Lung (tissue), 17 donors: ENCODE measurements at places on chromosomes 2 and 18.

DNA sequence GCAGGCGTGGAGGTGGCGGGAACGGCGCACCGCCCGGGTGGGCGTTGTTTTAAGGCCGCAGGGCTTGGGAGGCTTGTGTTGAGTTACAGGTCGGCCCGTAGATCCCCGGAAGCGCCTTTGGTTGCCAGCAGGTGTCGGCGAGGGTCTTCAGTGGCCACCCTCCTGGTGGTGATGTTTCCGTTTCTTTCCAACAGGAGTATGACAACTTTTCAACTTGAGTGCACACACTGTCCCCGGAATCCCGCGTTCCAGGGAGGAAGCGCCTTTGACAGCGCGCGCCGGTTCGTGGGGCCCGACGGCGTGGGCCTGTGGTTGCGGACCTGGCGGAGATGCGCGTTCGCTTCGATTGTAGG is 1.0 kb upstream of the HDAC4 start:
- H3K27ac ChIP-seq, result peak overlapping the region; percentile 100
- H3K4me1 ChIP-seq, result no peaks in the 10 kb centered on the region
- no peaks in the 10 kb centered on the region for H3K36me3 ChIP-seq

GRCh38 chr2:12717191-12718014 is 667 bp downstream of the TRIB2 start:
- peak overlapping the region; percentile 90 for H3K27ac ChIP-seq
- peaks cover 32% of the 10 kb centered on the region for H3K4me1 ChIP-seq
- peak overlapping the region; percentile 80 for H3K4me3 ChIP-seq
- H3K36me3 ChIP-seq, result no peaks in the 10 kb centered on the region

DNA sequence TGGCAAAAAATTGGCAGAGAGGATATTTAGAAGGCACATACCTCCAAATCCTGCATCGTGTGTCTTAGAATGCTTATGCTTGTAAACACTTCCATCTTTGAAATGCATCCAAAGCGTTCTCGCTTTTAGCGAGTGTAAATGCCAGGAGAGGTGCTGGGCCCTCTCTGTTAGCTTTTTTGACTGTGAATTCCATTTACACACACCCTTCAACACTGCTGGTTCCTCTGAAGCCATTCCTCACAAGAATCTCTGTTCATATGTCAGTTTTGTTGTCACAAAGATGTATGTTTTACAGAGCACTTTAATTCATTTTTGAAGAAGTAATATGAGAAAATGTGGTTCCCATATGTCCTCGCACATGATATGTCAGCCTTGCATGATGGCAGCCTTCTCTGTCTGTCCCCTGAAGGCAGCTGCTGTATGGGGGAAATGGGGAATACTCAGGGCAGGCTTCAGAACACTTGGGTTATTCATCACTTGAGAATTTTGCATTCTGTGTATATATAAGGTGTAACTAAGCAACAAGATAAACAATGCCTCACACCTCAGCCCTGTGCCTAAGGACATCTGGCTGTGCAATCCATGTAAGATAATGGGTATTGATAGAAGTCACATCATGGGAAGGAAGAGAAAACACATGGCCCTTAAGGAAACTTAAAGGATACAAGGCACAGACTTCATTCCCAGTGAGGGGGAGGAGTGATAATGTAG is 52.3 kb downstream of the RAB27B start:
- no peaks in the 10 kb centered on the region for H3K27me3 ChIP-seq
- H3K4me3 ChIP-seq, result no peak overlapping the region
- no peaks in the 10 kb centered on the region for H3K4me1 ChIP-seq
- DNase-seq, result no peak

DNA sequence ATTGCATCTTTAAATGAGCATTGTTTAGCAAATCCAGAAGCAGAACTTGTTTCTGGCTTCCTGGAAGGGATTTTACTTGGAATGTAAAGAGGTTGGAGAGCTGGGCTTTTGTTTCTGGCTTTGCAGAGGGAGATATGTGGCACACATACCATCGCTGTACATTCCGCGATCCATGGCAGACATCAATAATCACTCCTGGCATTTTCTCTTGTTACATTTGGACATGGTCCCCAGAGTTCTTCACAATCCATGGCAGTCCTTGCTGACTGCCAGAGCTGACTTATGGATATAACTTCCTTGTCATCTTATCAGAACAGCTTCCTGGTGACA is 445.6 kb upstream of the SPRED2 start:
- no peaks in the 10 kb centered on the region for H3K27me3 ChIP-seq
- no peak overlapping the region for H3K27ac ChIP-seq
- no peak overlapping the region for H3K4me3 ChIP-seq
- no peaks in the 10 kb centered on the region for H3K36me3 ChIP-seq
- H3K4me1 ChIP-seq, result no peaks in the 10 kb centered on the region
- peak; percentile 40 for DNase-seq

DNA sequence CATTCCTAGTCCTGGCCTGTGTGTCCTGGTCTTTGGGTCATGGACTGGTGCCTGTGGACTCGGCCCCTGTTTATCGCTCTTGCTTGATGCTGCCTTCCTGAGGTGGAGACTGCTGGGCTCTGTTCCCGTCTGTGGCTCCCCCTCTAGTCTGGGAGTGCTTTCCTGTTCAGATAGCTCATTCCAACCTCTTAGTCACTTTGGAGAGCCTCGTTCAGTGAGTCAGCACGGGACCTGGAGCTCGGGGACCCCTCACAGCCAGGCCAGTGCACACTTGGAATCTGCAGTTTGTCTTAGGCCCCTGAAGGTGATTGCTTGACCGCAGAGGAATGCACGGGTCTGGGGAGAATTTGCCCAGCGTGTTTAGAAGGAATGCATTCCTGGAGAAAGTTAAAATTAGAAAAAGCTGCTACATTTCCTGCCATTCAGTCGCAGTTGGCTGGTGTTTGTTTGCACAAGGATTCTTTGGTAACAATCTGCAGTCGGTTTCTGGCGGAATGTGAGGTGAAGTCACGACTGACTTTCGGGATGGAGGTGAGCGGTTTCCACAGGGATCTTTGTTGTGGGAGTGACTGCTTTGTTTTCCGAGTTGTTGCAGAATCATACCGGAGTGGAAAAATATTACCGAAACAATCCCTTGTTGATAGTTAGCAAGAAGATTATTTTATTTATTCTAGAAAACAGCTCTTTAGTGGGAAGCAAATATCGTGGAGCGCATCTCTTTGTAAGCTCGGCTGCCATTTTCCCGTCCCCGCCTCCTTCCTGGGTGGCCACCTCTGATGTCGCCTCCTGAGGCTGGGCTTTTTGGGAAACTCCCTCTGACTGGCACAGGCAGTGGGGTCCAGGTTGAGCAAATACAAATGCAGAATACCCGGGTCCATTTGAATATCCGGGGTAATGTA is 29.6 kb downstream of the SH3BP4 start:
- no peaks in the 10 kb centered on the region for H3K27me3 ChIP-seq
- H3K4me3 ChIP-seq, result no peak overlapping the region
- H3K27ac ChIP-seq, result peak overlapping the region; percentile 90
- DNase-seq, result peak; percentile 76

- no peak overlapping the region for H3K27ac ChIP-seq
- no peak overlapping the region for H3K4me3 ChIP-seq
- H3K36me3 ChIP-seq, result peaks cover 6% of the 10 kb centered on the region
- H3K27me3 ChIP-seq, result no peaks in the 10 kb centered on the region
- no peak for DNase-seq
These were observed 24.8 kb upstream of the KIDINS220 start for GRCh38 chr2:8862230-8862629.

DNA sequence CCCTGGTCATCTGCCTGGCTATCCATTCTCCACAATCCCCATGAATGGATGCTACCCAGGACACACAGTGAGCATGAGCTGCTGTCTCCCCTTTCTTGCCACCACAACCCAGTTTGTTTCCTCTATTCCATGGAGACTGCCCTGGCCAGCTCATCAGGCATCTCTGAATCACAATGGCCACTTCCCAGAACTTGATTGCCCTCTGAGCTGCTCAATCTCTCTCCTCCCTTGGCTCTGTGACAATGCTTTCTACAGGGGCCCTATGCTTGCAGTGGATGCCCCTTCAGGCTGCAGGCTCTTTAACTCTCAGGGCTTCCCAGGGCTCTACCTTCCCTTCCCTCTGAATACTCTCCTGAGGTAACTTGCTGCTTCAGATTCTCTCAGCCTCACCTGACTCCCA is 14.4 kb upstream of the SLC4A5 start:
- no peak overlapping the region for H3K27ac ChIP-seq
- H3K4me1 ChIP-seq, result no peaks in the 10 kb centered on the region
- H3K27me3 ChIP-seq, result no peaks in the 10 kb centered on the region
- H3K4me3 ChIP-seq, result no peak overlapping the region

DNA sequence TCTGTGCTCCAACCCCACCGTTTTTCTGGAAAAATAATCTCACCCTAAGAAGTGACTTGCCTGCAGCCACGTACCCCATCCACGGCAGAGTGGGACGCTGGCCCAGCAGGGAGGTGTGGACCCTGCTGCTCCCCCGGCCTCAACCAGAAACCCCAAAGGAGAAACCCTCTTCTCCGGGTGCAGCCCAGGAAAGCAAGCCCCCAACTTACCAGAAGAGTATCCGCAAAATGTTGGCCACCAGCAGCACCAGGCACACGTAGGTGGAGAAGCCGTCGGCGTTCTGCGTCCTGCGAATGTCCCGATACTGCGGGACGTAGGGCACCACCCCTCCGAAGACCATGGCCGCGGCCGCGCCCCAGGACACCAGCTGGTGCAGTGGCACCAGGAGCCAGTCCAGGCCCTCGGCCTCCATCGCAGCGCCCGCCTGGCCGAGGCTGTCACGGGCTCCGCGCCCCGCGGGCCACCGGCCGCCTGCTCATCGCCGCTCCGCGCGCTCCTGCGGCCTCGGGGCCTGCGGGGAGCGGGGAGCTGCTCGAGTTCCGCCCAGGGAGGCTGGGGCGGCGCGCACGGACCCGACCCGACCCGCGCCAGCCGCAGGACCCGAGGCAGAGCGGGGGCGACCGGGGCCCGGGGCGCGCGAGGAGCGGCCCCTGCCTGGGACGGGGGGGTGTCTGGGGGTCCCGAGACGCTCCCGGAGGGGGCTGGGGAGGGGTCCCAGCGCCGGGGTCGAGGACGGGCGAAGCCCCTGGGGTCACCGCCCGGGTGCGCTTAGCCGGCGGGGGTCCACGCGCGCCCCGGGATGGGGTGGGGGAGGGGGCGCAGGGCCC is 725 bp downstream of the SLC66A2 start:
- H3K36me3 ChIP-seq, result peaks cover 6% of the 10 kb centered on the region
- no peaks in the 10 kb centered on the region for H3K27me3 ChIP-seq
- H3K4me1 ChIP-seq, result peaks cover 13% of the 10 kb centered on the region

DNA sequence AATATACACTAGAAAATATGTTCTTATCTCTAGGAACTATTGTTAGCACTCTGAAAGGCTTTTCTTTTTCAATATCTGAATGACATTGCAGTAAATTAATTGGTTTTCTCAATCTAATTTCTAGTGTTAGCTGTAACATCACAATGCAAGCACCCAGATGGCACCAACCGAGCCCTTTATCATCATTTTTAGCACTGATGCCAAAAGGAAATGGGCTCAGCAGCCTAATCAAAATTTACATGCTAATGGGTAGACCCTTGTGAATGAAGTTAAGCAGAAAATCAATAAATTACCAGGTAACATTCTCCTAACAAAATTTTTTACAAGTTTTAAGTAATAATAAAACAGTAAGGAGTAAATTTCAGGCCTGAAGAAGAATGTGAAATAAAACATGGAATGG is 53.5 kb upstream of the PGAP1 start:
- no peak overlapping the region for H3K4me3 ChIP-seq
- no peak overlapping the region for H3K27ac ChIP-seq
- peaks cover 1% of the 10 kb centered on the region for H3K4me1 ChIP-seq
- H3K27me3 ChIP-seq, result no peaks in the 10 kb centered on the region
- DNase-seq, result no peak

DNA sequence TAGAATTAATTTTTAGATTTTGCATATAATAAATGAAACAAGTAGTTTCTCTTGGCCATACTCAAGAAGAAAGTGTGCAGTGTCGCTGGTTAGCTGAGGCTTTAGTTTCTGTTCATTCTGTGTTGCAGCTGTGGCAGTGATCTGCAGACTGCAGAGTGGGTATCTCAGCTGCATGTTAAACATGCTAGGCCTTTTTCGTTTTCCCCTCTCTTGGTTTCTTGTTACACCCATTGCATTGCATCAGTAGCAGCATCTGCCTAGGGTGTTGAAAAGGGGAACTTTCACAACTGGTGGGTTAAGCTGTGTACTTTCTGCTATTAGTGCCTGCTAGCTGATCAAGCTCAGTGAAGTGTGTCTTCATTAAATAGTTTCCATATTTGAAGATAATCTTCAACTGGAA is 51.3 kb downstream of the ACSL3 start:
- H3K4me3 ChIP-seq, result no peak overlapping the region
- no peak for DNase-seq
- H3K27me3 ChIP-seq, result no peaks in the 10 kb centered on the region
- no peak overlapping the region for H3K27ac ChIP-seq

- DNase-seq, result no peak
- H3K27me3 ChIP-seq, result no peaks in the 10 kb centered on the region
- H3K36me3 ChIP-seq, result no peaks in the 10 kb centered on the region
- H3K27ac ChIP-seq, result no peak overlapping the region
These were observed 9.7 kb downstream of the MYO7B start for GRCh38 chr2:127545189-127545588.

DNA sequence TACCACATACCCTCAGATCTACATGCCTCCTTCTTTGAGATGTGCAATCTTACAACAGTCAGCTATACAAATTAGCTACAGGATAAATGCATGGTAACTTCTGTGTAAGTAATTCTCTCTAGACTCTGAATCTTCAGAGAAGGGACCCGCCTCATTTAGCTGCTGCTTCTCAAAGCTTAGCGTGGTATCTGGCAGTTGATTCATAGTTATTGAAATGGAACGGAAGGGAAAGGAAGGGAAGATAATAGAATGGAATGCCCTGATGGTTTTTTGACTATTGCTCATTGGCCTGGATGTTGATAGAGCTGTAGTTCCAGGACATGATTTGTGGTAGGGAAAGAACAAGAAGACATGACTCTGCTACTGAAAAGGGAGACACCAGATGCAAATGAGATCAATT is 498.1 kb upstream of the CRIM1 start:
- no peaks in the 10 kb centered on the region for H3K27me3 ChIP-seq
- H3K27ac ChIP-seq, result no peak overlapping the region
- no peaks in the 10 kb centered on the region for H3K4me1 ChIP-seq
- H3K36me3 ChIP-seq, result no peaks in the 10 kb centered on the region

DNA sequence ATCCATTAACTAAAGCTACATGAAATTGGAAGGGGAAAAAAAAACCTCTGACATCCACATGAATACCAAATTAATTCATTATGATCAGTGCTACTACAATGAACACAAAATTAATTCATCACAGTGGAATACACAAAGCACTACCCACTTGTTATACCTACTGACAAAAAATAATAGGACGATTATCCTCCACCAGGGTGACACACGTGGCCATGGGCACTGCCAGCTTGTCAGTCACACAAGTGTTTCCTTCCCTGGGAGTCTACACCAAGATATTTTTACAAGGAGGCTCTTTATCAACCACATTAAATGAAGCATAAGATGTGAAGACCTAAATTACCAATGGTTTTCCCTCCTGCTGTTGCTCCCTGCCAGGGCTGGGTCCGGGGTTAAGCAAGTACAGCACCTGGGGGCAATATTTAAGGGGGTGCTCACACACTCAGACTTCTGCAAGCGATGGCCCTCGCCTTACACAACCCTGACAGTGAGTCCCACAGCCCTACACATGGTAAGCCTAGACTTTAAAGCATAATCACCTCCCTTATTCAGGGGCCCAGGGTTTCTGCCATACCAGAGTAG is 90.1 kb downstream of the TCF4 start:
- H3K27ac ChIP-seq, result no peak overlapping the region
- H3K4me1 ChIP-seq, result peaks cover 22% of the 10 kb centered on the region
- no peak for DNase-seq
- H3K36me3 ChIP-seq, result no peaks in the 10 kb centered on the region
- H3K27me3 ChIP-seq, result no peaks in the 10 kb centered on the region

- no peak overlapping the region for H3K4me3 ChIP-seq
- peaks cover 20% of the 10 kb centered on the region for H3K4me1 ChIP-seq
- H3K27me3 ChIP-seq, result no peaks in the 10 kb centered on the region
- H3K27ac ChIP-seq, result peak overlapping the region; percentile 35
- no peaks in the 10 kb centered on the region for H3K36me3 ChIP-seq
These were observed 103.1 kb downstream of the MCFD2 start for GRCh38 chr2:46812361-46813019.
